ENCODE measurements at places on chromosomes 16 and 17.

DNA sequence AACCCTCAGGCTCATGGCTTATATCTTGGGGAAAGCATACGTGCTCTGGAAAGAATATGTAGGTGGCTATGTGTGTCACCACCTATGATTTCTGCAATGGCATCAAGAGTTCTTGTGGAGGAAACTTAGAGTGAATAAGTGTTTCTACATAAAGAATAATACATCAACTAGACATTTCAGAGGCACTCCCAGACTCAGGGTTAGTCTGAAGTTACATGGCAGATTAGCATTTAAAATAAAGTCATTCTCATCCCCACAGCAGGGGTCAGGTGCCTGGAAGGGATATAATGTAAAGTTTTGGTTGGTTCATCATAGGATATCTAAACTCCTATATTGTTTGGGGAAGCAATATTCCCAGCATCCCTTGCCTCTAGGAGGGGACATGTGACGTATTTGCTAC lies 182.1 kb downstream of the PCTP start:
- no peak for DNase-seq

DNA sequence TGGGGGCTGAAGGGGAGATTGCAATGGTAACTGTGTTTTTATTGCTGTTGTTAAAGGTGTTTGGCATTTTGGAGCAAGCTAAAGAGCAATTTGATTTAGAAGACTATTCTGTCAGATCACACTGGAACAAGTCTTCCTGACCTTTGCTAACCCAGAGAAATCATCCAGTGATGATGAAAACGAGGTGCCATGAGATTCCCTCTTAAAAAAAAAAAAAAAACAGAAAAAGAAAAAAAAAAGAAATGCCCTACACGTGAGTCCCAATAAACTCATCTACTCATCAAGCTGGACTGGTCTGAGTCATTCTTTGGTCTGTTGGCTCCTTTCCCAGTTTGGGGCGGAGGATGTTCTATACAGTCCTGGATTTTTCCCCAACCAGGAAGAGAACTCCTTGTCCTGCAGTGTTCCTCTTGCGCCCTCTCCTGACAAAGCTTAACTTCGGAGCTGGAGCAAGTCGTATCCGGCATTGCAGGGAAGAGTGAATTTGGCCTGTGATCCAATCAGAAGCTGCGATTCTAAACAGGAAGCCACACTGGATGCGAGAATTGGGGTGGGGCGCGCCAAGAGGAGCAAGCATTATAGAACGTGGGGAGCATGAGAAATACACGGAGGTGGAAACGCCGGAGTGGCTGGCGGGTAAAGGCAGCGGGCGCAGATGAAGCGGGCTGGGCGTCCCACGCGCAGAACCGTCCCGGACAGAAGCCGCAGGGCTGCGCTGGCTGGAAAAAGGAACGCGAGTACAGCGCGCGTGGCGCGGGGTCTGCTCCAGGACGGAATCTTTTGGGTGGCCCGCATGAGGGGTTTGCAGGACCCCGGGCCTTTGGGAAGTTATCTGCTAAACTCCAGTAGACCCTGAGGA lies 22.4 kb upstream of the CRYM start:
- no peak for DNase-seq

DNA sequence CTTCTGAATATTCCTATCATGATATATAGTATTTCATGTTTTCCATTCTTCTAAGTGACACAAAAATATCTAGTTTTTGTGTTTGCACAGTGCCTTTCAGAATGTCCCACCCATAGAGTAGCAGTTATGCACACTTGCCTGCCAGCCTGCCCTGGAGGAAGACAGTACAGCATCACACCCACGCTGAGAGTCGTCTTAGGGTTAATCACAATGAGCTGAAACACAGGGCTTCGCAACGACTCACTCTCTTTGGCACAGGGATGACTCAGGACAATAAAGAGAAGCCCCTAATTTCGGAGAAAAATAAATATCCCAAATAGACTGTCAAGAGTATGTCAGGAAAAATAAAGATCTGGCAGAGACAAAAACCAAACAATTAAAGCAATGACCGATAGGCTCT lies 11.6 kb upstream of the NDUFAB1 start:
- DNase-seq = no peak

DNA sequence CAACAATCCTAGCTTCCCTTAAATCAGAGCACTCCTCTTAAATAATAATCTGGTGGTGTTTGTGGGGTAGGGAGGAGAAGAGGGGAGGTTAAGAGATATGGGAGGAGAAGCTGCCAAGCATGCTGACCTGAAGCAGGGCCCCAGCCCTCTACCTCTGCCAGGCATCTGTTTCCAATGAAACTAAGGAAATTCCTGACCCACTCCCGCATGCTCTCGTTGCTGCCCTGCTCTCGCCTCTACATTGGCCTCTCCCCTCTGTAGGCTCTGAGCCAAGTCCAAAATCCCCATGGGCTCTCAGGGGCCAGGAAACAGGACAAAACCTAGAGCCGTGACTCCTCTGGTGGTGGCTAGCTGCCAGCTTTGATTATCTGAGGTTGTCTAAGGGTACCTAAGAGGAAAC lies 559.5 kb upstream of the CDH11 start:
- DNase-seq = no peak

DNA sequence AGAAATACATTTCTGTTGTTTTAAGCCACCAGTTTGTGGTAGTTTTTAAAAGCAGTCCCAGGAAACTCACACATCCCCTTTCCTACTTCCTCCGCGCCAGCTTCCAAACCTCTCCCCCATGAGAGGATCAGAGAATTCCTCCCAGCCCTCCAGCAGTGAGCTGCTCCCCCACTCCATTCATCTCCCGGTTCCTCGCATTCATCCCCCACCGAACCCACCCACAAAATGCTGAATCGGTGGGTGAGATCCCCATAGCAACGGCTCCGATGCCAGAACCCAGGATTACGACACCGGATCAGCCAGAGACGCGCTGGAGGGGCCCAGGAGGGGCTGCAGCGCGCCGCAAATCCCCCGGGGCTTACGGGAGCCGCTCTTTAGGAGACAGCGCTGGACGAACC lies 251.4 kb upstream of the RPL38 start:
- DNase-seq = no peak

DNA sequence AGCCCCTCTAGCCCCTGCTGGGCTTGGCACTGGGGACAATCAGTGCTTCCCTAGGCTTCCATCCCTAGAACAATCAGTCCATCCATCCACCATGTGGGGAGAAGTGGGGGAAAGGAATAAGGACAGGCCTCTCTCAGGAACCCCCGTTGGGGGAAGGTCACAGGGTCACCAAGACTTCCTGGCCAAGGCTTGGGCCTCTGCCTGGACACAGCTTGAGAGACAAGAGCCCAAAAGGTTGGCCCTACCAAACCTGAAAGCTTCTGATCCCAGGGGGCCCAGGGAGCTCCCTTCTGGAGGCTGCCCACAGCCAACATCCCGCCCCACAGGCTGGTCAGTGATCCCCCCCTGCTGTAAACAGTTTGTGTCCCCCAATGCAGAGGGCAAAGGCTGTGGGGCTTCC lies 16.2 kb upstream of the MTMR4 start:
- DNase-seq = no peak

DNA sequence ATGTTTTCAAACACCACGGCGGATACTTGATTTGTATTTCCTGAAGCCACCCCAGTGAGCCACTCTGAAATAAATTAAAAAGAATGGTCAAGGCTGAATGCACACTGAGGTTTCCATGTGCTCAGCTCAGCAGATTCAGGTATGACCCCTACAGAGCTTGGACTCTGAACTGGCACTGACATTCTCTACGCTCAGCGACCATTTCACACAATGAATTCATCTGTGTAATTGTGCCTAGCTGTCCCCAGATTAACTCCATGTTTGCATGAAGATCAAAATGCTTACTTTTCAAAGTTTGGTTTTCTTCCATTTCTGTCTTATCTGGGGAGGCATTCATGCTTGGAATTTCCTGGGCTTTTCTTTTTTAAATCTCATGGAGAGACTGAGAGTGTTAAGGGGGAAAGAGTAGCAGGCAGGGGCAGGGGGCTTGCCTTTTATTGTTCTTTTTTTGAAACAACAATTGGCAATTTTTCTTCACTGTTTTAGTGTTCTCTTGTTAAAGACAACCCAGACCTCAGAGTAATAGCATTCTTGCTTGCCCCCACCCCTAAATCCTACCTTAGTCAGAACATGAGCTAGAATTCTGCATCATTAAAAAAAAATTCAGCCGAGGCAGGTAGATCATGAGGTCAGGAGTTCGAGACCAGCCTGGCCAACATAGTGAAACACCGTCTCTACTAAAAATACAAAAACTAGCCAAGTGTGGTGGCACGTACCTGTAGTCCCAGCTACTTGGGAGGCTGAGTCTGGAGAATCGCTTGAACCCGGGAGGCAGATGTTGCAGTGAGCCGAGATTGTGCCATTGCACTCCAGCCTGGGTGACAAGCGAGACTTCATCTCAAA lies 85.5 kb upstream of the HNF1B start:
- no peak for DNase-seq

- DNase-seq = no peak
Measured at GRCh38 chr17:81365148-81365600, 30.1 kb upstream of the BAHCC1 start.

GRCh38 chr16:76653390-76654026 lies 376.3 kb downstream of the CNTNAP4 start:
- DNase-seq = no peak

DNA sequence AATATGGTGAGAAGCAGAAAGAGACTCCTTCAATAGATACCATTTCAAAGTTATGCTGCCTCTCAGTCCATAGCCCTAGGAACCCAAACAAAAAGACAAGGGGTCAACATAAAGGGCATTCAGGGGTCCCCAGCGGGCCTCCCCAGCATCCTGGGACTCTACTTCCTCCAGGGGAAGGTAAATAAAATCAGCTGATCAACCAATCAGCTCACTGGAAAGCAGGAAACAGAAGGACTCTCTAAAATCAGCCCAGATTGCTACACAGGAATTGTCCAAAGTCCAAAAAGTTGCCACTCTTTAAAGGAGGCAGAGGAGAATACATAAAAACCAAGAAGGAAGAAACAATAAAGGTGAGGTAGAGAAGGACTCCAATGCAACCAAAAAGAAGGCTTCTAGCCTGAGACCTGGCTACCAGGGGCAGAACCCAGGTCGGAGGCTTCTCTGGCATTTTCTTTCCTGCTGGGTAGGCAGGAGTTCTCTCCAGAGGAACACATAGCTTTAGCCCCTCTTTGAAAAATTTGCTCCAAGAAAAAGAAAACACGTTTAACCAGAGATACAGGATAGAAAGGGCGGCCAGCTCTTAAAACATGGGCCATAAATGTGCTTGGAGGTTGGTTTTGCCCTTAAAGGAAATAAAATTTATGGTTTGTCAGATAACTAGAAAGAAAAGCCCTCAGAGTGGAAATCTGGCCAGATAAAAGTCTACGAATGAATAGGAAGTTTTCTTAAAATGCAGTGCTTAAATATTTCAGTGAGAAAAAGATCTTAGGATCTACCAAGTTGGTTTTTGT lies 404.6 kb downstream of the SOX9 start:
- DNase-seq = no peak

DNA sequence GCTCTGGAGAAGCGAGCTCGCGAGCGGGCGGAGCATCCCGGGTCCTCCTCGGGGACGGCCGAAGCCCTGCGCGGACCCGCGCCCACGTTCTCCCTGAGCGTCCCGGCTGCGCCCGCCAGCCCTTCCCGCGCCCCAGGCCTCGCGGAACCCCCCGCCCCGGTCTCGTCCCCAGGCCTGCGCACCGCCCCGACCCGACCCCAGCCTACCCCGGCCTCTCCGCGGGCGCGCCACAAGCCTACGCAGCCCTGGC lies 159 bp downstream of the USP36 start:
- no peak for DNase-seq
